ENCODE measurements at places on chromosomes 2 and 18.

GRCh38 chr18:35617865-35618264 is 36.3 kb downstream of the GALNT1 start:
- DNase-seq, result no peak

- no peak for DNase-seq
Measured at GRCh38 chr2:15126373-15126772, 434.8 kb downstream of the NBAS start.

DNA sequence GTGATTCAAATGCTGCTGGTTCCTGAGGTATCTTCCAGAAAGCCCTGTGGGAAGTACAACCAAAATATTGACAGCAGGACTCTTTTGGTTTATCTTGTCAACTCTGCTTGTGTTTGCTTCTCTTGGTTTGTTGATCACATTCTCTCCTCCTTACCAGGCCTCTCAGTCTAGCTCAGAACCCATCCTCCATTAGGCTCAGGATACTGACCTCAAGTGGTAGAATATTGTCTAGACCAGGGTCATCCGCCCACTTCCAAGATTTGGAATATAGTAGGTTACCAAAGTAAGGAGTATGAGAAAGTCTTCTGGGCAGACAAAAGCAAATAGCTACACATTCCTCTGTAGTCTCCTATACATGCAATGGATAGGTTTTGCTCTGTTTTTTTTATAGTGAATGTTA is 56.6 kb downstream of the XIRP2 start:
- DNase-seq, result no peak

DNA sequence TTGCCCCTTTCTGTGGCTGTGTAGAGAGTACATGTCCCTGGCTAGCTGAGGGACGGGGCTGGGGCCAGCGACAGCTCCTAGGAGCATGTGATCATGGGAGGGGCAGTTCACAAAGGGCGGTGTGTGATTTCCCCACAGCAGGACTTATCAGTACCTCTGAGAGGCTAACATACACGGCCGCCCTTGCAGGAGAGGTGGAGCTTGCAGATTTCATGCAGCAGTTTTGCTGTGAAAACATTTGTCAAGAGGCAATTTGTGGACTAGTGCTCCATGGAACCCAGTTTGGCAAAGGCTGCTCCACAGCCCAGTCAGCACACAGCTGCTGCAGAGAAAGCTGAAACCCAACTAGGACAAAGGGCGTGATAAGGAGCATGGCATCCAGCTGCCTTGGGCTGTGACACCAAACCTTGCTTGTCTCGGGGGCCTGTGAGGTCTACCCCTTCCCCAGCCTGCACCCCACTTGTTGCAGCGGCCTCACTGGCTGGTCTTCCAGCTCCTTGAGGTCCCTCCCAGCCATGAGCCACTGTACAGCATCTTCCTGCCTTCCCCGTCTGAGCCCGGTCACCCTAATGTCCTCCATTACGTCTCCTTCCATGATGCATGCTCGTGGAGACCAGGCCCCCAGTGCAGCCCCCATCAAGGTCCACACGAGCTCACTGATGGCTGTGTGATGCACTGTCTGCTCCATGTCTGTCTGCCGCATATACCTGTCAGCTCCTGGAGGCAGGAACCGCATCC is 121.4 kb upstream of the HDAC4 start:
- DNase-seq, result no peak

DNA sequence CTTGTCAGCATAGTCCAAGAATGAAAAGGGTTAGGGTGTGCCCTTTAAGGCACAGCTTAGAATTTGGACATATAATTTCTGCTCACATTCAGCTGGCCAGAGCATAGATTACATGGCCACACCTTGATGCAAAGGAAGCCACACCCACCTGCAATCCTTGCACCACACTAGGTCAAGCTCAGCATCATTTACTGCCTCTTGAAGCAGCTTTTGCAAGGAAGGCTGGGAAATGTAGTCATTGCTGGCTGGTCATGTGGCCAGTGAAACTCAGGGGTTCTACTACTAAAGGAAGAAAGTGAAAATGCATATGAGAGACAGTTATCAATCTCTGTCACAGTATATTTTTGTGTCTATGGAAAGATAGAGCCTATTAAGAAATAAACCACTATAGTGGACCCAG is 159.3 kb downstream of the GFPT1 start:
- no peak for DNase-seq

GRCh38 chr2:78992807-78993517 is 32.5 kb upstream of the REG3G start:
- DNase-seq, result peak; percentile 33

DNA sequence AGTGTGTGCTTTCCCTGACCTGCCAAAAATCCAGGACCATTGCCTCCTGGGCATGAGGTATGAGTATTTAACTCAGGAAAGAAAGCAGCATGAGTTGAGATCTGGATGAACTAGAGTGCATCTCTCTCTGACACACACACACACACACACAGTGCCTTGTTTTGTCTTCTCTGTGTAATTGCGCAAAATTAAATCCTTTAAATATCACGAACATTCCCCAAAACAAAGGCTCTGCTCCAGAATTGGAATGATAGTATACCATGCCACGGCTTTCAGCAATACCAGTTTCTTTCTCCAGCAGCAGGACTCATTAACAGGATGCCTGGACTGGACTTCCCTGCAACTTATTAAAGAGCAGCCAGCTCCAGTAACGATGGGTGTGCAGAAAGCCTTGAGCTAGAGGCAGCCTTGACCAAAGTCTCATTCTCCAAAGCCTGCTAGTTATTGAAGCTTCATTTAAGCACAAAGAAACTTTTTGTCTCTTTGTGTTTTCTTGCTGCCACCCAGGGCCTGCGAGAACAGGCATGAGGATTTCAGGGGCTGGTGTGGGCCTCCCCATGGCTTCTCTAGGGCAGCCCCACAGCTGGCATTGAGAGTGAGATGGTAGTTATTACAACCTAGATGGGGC is 101.7 kb downstream of the NRP2 start:
- no peak for DNase-seq

Data from H1 (cell line).